ENCODE measurements at places on chromosomes 16 and 17.
A peak's percentile ranks its signal among the peaks of the same experiment; 100 is the strongest.

DNA sequence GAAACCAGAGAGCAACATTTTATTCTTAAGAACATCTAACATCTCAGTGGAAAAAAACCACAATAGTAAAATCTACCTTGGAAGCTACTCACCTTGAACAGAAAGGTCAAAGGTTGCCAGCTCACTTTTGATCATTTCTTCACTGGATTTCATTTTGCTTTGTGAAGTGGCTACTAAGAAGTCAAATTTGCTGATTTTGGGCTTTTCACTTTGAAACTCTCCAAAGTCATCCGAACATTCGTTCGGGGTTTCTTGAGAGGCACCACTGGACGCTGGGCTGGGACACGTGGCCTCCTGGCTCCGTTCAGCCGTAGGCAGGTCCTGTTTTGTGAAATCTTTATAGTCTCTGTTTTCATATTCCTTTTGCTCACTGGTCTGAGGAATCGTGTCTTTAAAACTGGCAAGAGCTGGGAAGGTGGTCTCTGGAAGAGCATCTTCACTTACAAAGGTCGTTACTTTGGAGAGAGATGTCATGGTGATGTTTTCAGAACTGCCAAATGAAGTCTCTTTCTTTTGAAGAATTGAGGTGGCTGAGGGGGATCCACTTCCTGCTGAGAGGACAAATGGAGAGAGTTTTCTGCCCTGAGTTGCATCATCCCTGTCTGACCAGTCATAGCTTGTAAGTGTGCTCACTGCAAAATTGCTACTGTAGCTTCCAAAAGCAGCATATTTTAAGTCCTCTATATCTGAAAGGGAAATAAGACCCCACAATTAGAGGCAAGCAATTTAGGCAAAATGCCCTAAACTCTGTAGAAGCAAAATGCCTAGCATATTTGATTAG is 52.4 kb downstream of the DUSP14 start:
- DNase-seq = no peak

- DNase-seq = no peak
Observed at GRCh38 chr17:75011401-75012095, 922 bp upstream of the MRPL58 start.

DNA sequence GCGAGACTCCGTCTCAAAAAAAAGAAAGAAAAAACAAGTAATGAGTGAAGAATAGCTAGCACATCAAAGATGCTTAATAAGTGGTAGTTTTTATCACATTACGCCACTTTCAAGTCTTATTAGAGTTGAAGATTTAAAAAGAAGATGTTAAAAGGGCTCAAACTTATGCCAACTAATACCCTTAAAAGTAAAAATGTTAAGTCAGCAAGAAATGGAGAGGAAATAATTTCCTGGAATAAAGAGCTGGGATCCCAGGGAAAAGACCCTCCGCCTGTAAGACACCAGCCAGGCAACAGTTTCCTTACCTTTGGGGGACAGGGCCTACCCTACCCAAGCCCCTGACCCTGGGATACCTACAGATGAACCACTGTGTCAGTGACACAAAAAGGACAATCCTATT is 3.6 kb downstream of the XPO6 start:
- DNase-seq = no peak

GRCh38 chr17:71325886-71326285 is 794.9 kb upstream of the SOX9 start:
- DNase-seq = no peak

- peak; percentile 35 for DNase-seq
Observed at GRCh38 chr16:54282202-54282927, 4.2 kb downstream of the IRX3 start.

GRCh38 chr17:14621826-14622614 is 321.1 kb downstream of the HS3ST3B1 start:
- DNase-seq = no peak

Measured in erythroblast (primary cell).